ENCODE measurements at places on chromosomes 11 and 22.

GRCh38 chr11:111454561-111455192 lies 57.5 kb downstream of the BTG4 start:
- DNase-seq, result no peak

DNA sequence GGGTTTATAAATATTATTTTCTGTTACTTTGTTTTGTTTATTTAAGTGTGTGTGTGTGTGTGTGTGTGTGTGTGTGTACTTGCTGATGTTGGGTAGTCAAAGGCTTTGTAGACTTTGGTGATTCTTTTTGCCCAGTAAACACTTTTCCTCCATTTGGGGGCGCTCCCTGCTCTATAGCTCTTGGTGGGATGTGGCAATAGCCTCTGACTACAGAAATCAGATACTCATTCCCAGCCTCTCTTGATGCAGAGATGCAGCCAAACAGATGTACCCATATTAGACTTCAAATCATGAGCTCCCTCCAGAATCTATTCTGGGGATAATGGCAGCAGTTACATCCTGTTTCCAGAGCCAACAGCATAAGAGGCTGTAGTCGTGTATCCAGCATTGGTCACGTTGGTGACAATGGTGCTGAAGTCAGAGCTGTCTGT lies 33.4 kb upstream of the APOL5 start:
- no peak for DNase-seq

GRCh38 chr11:2204361-2205213 lies 33.0 kb upstream of the TH start:
- DNase-seq, result no peak

DNA sequence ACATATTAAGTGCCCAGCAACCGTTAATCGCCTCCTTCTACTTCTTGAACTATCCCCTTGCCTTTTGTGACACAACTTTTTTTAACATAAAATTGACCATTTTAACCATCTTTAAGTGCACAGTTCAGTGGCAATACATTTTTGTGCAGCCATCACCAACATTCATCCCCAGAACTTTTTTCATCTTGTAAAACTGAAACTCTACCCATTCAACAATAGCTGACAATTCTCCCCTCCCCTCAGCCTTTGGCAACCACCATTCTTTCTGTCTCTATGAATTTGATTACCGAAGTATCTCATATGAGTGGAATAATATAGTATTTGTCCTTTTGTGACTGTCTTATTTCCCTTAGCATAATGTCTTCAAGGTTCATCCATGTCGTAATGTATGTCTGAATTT lies 66.0 kb downstream of the MICAL2 start:
- DNase-seq, result no peak

GRCh38 chr11:1199751-1200610 lies 22.9 kb upstream of the MUC5B start:
- no peak for DNase-seq

- no peak for DNase-seq
Observed at GRCh38 chr11:34114471-34114870, 9.0 kb downstream of the NAT10 start.

DNA sequence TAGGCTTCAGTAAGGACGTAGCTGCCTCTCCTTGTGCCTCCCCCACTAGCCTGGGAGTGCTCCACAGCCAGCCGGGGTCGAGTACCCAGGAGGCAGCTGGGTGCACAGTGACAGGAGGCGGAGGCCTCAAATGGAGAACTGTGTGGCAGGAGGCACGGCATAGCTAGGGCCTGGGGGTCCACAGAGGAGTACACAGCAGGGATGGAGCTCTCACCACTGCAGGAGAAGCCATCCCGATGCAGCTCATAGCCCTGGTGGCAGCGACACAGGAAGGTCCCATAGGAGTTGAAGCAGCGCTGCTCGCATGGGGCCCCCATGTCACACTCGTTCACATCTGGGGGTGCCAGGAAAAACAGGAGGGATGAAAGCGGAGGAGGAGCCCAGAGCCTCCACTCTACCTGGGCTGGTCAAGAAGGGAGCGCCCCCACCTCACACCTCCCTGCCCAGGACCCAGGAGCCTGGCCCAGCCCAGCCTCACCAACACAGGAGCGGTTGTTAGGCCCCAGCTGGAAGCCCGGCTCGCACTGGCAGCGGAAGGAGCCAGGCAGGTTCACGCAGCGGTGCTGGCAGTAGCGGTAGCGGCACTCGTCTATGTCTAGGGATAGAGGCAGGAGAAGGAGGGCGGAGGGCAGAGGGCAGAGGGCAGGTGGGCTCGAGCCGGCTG lies 2.8 kb downstream of the EFEMP2 start:
- DNase-seq, result no peak

- no peak for DNase-seq
Observed at GRCh38 chr11:95884376-95884775, 39.5 kb downstream of the MTMR2 start.

- DNase-seq, result no peak
Observed at GRCh38 chr22:31952472-31952871, 8.1 kb downstream of the YWHAH start.

DNA sequence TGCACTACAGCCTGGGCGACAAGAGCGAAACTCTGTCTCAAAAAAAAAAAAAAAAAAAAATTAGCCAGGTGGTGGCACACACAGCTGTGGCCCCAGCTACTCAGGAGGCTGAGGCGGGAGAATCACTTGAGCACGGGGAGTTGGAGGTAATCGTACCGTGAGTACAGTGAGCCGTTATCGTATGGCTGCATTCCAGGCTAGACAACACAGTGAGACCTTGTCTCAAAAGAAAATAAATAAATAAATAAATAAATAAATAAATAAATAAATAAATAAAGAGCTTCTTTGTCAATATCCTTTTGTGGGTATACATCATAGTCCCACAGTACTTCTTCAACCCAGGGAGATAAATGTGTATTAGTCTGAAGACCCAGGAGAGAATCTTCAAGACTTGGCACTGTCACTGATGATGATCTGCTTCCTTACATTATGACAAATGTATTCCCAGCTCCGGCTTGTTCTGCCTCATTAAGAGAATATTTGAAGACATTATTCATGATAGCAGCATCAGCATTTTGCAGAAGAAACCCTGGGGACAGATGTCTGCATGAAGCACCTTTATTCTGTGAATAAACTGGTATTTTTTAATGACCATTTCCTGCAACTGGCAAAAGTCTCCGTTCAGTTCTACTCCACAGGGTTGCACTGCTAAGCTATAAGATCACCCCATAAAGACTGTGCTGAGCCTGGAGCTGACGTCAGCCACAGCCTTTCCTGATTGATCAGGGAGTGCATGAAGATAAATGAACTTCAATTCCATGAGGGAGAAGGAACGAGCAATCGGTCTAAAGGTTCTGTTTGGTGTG lies 1.6 kb upstream of the ACY3 start:
- DNase-seq, result no peak

- no peak for DNase-seq
Observed at GRCh38 chr11:95014184-95014821, 10.8 kb upstream of the KDM4E start.

- DNase-seq, result no peak
Observed at GRCh38 chr11:78248191-78248590, 59.5 kb downstream of the USP35 start.

DNA sequence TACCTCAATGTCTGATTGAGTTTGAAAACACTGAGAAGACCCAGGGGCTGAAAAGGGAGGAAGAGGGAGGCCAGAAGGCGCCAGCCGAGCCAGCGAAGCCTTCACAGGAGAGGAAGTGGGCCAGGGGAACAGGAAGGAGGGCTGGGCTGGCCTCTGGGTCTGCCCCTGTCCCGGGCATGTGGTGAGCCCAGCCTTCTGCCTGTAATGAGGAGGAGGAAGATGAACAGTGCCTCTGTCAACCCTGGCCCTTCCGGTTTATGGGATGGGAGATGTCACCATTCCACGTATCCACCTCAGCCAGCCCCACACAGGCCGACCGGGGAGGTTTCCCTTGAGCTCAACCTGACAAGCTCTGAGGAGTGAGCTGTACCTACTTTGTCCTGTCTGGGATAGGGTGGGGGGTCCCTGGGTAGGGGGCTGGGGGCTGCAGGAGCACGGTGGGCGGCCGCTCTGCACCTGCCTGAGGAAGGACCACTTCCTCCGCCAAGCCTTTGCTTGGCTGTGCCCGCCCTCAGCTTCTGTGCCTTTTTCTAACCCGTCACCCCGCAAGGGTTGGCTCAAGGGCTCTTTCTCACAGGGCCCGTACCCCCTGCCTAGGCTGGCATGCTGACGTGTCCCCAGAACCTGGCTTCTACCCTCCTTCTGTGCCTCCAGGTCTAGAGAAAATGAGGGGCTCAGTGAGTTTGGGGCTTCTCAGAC lies 2.0 kb downstream of the PARVG start:
- DNase-seq, result no peak

DNA sequence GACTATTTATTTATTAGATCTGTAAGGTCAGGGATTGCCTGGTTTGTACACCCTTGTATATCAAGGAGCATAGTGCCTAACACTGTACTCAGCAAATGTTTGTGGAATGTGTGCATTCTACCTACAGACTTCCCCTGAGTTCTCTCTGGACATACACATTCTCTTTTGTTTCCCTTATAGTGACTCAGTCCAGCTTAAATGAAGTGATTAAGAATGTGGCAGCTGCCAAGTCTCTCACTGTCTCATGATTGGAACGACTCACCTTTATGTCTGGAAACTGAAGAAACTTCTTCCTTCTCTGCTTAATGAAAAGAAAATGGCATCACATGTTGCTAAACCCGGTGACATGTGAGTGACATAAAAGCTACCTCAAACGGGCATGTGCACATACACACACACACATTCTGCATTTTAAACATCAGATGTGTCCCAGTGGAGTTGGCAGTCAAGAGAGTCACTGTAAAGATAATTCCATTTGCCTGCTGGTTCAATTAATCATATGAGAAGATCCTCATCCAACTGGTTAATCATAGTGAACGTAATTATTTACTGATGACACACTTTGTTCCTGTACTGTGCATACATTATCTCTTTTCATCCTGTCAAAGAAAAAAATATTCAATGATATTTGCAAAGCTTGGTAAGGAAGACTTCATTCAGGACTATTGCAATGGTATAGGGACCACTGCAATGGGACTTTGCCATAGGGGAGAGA lies 42.8 kb downstream of the GLYAT start:
- DNase-seq, result no peak

DNA sequence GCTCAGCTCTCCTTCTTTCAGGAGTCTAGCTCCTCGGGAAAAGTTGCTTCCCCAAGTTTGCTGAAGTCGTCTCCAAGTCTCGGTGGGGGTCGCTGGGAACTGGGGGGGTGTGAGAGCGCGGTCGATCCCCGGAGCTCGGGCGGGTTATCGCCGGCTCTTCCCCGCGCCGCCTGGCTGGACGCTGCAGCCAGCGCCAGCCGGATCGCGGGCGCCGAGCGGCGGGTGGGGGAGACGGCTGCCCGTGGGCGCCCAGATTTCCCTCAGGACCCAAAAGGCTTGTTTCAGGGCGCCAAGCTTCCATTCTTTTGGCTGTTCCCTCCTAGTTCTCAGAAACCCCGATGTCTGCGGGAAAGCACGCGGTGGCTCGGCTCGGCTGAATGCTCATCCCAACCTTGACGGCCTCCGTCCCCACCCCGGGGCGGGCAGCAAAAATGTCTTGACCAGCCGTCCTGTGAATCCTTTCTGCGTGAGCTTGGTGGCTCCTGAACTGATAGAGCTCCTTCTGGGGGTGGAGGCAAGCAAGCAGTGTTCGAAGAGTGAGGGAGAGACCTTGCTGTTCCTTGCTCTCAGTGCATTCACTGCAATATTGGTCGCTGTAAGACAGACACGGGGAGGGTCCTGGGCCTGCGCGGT lies 1.7 kb downstream of the ZBTB16 start:
- DNase-seq, result no peak

- no peak for DNase-seq
Observed at GRCh38 chr11:126744699-126745098, 255.9 kb downstream of the KIRREL3 start.

- no peak for DNase-seq
Observed at GRCh38 chr11:85089654-85090053, 537.5 kb downstream of the DLG2 start.

DNA sequence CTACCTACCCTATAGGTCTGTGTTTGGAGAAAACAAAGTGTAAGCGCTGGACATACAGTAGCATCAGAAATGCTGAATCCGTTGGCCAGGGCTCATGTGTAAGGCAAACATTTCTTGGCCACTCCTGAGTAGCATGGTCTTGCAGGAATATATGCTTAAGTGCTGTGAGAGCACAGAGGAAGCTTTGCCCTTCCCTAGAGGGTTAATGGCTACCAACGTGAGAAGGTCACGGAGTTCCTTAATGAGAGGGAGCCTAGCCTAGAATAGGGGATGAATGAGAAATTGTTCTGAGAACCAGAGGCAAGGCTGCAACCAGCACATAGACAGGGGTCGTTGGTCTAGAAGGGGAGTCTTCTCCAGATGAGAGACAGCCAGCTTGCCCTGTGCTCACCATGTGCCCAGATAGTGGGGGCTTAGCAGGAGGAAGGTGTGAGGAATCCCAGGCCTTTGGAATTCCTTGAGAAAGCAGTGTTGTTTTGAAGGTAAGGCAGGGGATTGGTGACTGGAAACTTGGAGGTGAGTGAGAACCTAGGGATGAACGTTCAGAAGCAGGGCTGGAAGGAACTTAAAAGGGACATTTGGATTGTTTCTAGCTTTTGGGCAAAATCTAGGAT lies 29.5 kb downstream of the RCOR2 start:
- DNase-seq, result no peak

DNA sequence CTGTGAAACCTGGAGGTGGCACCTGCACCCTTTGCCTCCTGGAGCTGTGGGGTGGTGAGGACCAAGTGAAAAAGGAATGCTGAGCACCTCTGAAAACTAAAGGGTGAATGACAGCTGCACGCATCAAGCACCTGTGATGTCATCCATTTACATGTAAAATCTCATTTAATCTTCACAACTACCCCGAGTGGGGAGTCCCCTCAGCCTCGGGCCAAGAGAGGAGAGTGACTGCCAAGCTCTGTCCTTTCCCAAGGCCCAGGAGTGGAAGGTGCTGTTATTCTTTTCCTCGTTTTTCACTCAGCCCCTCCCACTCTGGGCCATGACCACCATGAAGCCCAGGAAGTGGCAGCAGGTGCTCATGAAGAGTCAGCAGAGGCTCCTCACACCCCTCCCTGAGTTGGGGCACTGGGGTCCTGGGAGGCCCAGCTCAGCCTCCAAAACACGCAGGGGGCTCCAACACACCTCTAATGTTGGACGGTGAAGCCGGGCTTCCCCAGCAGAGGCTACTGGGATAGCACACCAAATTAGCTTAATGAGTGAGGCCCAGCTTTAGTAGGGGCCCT lies 35.7 kb downstream of the NECTIN1 start:
- DNase-seq, result no peak

DNA sequence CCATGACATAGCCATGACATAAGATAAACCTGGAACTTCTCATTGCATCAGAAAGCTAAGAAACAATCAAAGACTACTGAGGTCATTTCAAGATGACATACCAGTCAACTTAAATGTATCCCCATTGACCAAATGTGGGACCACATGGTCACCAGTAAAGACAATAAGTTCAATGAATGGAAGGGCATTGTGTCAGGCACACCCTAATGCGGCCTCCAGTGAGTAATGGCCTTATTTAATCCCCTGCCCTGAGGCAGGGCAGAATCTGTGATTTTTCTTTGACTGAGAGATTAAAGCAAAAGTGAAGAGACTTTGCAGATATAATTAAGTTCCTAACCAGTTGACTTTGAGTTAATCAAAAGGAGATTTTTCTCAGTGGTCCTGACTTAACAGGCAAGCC lies 17.3 kb upstream of the SYT8 start:
- no peak for DNase-seq
